ENCODE measurements at places on chromosomes 6 and 20. TPM values are rescaled to one million over a fixed set of nuclear protein-coding genes. Genes with fewer than 3 reads are reported as not detected.

Gene TULP1
- total RNA-seq: not detected

Gene MTFR2
- total RNA-seq: 35.8 TPM

Gene DLL1
- 1.2 TPM for total RNA-seq

Gene FOXC1
- total RNA-seq: 0.26 TPM

Gene MAN1A1
- 34.8 TPM for total RNA-seq

Gene DDO
- total RNA-seq: not detected

Gene MRPL2
- total RNA-seq: 71.0 TPM

Gene C20orf202
- not detected for total RNA-seq

Gene CST2
- total RNA-seq: not detected

Gene HLA-A
- 1,622 TPM for total RNA-seq

Gene HNF4A
- not detected for total RNA-seq

- H3K4me1 ChIP-seq: no peaks in the 10 kb centered on the region
- no peaks in the 10 kb centered on the region for H3K36me3 ChIP-seq
- no peak for DNase-seq
- no peak overlapping the region for H3K4me3 ChIP-seq
- peaks cover 3% of the 10 kb centered on the region for H3K27me3 ChIP-seq
Observed at GRCh38 chr6:89258912-89259311, 41.8 kb upstream of the GABRR1 start.

- peaks cover 83% of the 10 kb centered on the region for H3K27me3 ChIP-seq
- H3K4me3 ChIP-seq: no peak overlapping the region
- peaks cover 5% of the 10 kb centered on the region for H3K4me1 ChIP-seq
- H3K36me3 ChIP-seq: no peaks in the 10 kb centered on the region
- DNase-seq: no peak
Observed at GRCh38 chr6:32697031-32697430, 30.6 kb upstream of the HLA-DQB1 start.

DNA sequence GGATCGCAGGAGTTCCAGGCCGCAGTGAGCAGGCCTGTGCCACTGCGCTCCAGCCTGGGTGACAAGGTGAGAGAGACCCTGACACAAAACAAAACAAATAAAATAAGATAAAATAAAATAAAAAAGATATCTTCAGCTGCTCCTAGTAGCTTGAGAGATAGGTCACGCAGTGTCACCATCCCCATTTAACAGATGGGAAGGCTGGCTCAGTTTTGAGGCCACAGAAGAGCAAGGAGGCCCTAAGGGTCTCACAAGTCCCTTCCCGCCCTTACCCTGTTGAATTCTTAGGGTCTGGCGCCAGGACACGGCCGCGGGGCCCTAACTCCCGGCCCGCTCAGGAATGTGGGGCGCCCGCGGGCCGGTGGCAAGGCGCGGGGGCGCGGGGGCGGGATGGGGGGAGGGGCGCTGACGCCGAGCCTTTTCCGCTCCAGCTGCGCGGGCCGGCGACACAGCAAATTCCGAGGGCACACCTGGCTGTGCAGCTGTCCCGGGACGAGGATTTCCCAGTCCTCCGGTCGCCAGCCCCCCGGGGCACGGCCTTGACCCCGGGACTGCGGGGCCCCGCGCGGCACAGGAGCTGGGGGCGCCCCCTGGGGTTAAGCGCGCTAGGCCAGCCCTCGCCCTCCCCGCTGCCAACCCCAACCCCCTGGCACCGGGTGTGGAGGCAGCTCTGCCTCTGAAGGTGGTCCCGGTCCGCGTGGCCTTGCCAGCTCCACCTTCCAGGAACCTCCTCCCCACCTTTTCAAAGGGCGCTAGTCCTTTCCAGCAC lies 10.3 kb upstream of the R3HDML start:
- H3K36me3 ChIP-seq: no peaks in the 10 kb centered on the region
- H3K27me3 ChIP-seq: peaks cover 17% of the 10 kb centered on the region
- no peak overlapping the region for H3K27ac ChIP-seq
- no peak overlapping the region for H3K4me3 ChIP-seq
- no peaks in the 10 kb centered on the region for H3K4me1 ChIP-seq

DNA sequence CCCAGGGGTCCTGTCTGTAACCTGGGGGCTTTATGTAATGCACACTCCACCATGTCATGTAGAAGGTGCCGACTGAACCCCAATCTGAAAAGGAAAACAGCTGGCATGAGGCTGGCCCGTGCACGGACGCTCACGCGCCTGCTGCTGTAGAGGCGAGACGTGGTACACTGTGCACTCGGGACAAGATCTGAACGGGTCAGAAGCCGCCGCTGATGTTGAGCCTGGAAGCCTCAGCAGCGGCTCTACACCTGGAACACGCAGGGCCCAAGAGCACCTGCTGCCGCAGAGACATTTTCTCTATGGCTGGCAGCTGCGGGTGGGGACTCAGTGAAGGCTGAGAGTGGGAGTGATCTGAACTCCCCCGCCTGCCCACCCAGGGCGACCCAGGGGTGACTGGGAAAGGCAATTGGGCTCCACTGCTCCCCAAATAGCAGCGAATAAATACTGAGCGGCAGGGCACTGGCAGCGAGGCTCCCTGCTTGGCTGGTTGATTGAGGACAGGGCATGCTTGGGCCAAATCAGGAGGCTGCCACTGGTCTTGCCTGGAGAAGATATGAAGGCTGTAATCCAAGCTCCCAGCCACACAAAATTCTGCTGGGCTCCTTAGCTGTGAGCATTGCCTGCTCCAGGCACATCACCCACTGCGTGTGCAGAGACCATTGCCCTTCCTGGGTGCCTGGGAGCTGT lies 2.5 kb upstream of the OGFR start:
- H3K27ac ChIP-seq: no peak overlapping the region
- DNase-seq: no peak
- H3K4me1 ChIP-seq: peaks cover 27% of the 10 kb centered on the region
- H3K27me3 ChIP-seq: no peaks in the 10 kb centered on the region
- no peak overlapping the region for H3K4me3 ChIP-seq

DNA sequence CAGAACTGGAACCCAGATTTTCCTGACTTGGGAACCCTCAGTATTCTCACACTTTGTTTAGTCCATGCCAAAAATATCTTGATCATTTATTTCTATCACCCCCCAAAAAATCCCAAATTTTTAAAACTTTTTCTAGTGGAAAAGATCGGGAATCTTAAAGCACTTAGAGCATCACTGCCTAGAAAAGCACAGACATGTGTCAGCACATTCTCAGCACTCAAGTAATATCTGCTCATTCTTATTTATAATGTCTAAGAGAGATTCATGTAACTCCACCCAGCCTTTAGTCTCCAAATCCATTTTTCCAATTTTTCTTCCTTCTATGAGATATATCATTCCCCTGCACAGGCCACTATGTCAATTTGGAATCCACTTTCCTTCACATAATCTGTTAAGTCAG lies 29.9 kb upstream of the HSF2 start:
- no peaks in the 10 kb centered on the region for H3K36me3 ChIP-seq
- no peak overlapping the region for H3K4me3 ChIP-seq
- no peaks in the 10 kb centered on the region for H3K4me1 ChIP-seq
- H3K27me3 ChIP-seq: peaks cover 17% of the 10 kb centered on the region
- H3K27ac ChIP-seq: no peak overlapping the region

DNA sequence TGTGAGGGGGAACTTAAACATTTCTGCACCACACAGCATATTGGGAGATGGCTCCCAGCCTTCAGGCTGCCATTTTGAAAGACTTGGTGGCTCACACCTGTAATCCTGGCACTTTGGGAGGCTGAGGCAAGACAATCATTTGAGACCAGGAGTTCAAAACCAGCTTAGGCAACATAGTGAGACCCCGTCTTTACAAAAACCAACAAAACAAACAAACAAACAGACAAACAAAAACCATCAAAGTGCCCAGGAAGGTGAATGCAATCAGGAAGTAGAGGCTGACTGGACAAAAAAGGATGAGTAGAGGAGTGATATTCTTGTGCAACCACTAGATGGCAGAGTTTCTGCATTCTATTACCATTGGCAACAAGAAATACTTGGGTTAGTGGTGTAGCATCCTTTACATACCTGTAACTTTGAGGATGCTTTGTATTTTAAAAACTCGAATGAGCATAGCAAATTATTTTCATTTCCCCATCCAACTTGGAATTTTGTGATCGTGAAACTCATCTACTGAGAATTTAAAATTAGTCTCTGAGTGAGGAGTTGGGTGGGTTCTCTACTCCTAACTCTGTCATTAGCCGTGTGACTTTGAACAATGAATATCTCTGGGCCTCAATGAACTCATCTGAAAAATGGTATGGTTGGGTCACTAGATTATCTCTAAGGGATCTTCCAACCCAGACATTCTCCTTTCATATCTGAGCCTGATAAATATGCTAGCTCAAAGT lies 84.4 kb downstream of the CRYBG1 start:
- peaks cover 19% of the 10 kb centered on the region for H3K4me1 ChIP-seq
- H3K36me3 ChIP-seq: no peaks in the 10 kb centered on the region
- peaks cover 37% of the 10 kb centered on the region for H3K27me3 ChIP-seq

GRCh38 chr6:150180517-150180916 lies 37.7 kb downstream of the PPP1R14C start:
- no peak for DNase-seq
- peaks cover 6% of the 10 kb centered on the region for H3K4me1 ChIP-seq
- H3K27ac ChIP-seq: no peak overlapping the region
- peaks cover 12% of the 10 kb centered on the region for H3K27me3 ChIP-seq
- H3K36me3 ChIP-seq: no peaks in the 10 kb centered on the region
- no peak overlapping the region for H3K4me3 ChIP-seq

- H3K4me3 ChIP-seq: no peak overlapping the region
- no peaks in the 10 kb centered on the region for H3K36me3 ChIP-seq
- DNase-seq: no peak
- H3K27ac ChIP-seq: no peak overlapping the region
- no peaks in the 10 kb centered on the region for H3K4me1 ChIP-seq
Observed at GRCh38 chr6:3825331-3825831, 23.8 kb upstream of the FAM50B start.

- H3K27me3 ChIP-seq: no peaks in the 10 kb centered on the region
- no peaks in the 10 kb centered on the region for H3K36me3 ChIP-seq
- no peak overlapping the region for H3K27ac ChIP-seq
- DNase-seq: no peak
- H3K4me1 ChIP-seq: no peaks in the 10 kb centered on the region
- H3K4me3 ChIP-seq: no peak overlapping the region
Observed at GRCh38 chr6:21713481-21713880, 119.9 kb downstream of the SOX4 start.

DNA sequence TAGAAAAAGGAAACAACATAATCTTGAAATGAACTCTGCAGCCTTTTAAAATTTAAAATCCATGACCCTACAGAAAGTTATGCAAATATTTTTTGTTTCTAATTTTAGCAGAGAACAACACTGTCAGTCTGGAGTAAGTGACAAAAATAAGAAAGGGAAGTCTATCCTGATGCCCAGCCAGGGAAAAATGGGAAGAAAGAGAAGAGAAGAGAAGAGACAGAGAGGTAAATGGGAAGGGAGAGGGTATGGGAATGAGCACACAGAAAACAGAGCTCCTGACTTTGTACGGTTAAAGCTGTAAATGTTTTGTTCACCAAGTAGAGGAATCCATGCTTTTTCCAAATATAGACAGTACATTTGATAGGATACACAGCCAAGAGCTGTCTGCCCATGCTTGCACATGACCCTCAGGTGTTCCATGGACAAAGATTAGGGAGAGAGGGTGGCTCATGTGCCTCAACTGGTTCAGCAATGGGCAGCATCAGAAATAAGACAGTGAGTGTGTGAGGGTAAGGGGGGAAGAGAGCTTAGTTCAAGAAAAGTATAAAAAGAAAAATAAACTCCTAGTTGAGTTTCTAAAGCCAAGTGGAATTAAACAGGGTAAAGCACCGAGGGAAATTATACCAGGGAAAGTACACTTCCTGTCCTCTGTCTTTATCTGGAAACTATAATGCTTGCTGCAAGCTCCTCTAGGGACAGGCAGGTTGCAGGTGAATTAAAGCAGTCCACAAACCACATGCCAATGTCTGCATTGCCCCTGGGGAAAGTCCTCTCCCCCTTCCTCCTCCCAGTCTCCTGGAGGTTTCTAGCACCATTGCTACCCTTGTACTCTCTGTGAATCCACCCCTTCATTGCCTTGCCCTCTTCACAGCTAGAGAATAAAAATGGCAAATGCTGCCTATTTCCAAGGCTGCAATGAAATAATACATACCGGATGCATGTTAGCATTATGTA lies 30.0 kb downstream of the MAP3K5 start:
- no peak for DNase-seq
- no peaks in the 10 kb centered on the region for H3K27me3 ChIP-seq
- peak overlapping the region; percentile 81 for H3K27ac ChIP-seq
- peak overlapping the region; percentile 68 for H3K4me3 ChIP-seq
- H3K4me1 ChIP-seq: peaks cover 60% of the 10 kb centered on the region

GRCh38 chr6:34451192-34451591 lies 14.7 kb upstream of the PACSIN1 start:
- no peak overlapping the region for H3K4me3 ChIP-seq
- no peaks in the 10 kb centered on the region for H3K4me1 ChIP-seq
- no peaks in the 10 kb centered on the region for H3K27me3 ChIP-seq

DNA sequence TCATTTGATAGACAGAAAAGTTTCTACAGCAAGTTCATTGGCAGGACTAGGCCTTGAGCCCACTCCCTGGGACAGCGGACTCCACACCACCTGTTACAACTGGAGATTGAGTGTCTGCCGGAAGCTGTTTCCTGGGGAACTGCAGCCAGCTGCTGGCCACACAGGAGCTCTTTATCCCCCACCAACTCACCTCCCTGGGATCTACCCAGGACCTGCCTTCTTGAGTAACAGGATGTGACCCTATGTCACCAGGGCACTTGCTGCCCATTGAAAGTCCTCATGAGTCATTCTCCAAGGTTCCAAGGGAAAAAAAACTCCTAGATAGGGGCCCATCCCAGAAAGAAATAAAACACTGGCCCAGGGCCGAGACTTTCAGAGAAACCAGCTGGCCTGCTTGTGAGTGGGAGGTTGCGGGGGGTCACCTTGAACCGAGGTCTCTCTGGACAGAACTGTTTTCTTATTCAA lies 37.4 kb upstream of the SLC9A8 start:
- H3K27me3 ChIP-seq: no peaks in the 10 kb centered on the region
- peak overlapping the region; percentile 17 for H3K27ac ChIP-seq
- H3K36me3 ChIP-seq: no peaks in the 10 kb centered on the region
- H3K4me1 ChIP-seq: peaks cover 24% of the 10 kb centered on the region

GRCh38 chr20:12113468-12114371 lies 196.0 kb downstream of the BTBD3 start:
- no peak for DNase-seq
- no peaks in the 10 kb centered on the region for H3K36me3 ChIP-seq
- no peak overlapping the region for H3K27ac ChIP-seq

GRCh38 chr20:63290136-63290676 lies 2.8 kb upstream of the COL20A1 start:
- no peak overlapping the region for H3K4me3 ChIP-seq
- no peak overlapping the region for H3K27ac ChIP-seq

GRCh38 chr20:21840991-21841390 lies 135.5 kb downstream of the PAX1 start:
- H3K27me3 ChIP-seq: no peaks in the 10 kb centered on the region
- H3K27ac ChIP-seq: no peak overlapping the region
- no peak overlapping the region for H3K4me3 ChIP-seq
- no peaks in the 10 kb centered on the region for H3K36me3 ChIP-seq
- H3K4me1 ChIP-seq: no peaks in the 10 kb centered on the region

DNA sequence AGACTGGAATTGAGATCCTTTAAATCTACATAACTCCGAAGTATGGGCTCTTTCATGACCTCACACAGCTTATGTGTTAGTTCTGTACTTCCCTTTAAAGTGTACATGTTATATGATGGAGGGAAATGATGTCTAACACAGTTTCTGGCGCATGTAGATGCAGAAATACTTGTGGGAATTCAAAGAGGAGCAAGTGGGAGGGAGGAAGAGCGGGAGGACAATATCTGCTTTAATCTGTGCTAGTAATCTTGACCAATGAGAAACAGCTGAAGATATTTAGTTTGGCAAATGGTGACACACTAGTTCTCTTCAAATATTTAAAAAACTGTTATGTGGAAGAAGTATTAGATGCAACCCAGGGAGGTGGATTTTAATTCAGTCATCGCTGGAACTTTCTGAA lies 62.9 kb upstream of the PLEKHG1 start:
- H3K4me1 ChIP-seq: peaks cover 7% of the 10 kb centered on the region
- H3K27me3 ChIP-seq: peaks cover 25% of the 10 kb centered on the region
- DNase-seq: no peak
- H3K4me3 ChIP-seq: no peak overlapping the region

Data from activated CD8-positive, alpha-beta memory T cell treated with anti-CD3 and anti-CD28 coated beads, Interleukin-2, amount 10 ng/mL, durations not matched to agents 7 days and 5 days (primary cell).